Progenitor cell of endocrine pancreas (in vitro differentiated cells): ENCODE measurements at places on chromosomes 16 and 17.

DNA sequence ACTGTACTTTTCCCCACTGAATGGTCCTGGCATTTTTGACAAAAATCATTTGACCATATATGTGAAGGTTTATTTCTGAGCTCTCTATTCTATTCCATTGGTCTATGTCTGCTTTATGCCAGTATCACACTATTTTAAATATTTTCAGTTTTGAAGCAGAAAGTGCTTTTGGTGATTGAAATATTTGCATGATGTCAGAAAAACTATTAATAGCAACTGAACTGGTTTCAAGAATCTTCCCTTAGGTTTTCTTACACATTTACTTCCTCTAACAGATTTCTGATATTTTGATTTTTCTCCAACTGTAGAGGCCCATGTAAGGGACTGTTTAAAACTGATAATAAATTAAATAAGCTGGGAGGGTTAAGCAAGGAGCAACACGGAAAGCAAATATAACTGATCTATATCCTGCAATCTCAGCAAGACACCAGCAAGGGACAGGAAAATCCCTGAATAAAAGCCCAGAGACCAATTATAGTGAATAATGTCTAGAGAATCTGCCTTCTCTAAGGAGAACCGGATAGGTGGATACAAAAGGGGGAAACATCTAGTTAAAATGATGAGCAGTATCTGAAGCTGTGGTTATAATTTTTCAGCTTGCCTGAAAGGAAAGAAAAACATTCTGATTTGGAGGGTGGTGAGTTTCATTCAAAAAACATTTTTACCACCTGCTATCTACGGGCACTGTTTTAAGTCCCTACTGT lies 80.9 kb upstream of the STAC2 start:
- DNase-seq: no peak

- no peak for DNase-seq
These were observed 55.1 kb downstream of the SOX9 start for GRCh38 chr17:72175787-72176515.

- DNase-seq: peak; percentile 88
These were observed at the start of gene CORO7 for GRCh38 chr16:4416200-4417032. Gene CORO7 (minus strand): TSS chr16:4416596. CDS start chr16:4416518, 78 bp downstream.

DNA sequence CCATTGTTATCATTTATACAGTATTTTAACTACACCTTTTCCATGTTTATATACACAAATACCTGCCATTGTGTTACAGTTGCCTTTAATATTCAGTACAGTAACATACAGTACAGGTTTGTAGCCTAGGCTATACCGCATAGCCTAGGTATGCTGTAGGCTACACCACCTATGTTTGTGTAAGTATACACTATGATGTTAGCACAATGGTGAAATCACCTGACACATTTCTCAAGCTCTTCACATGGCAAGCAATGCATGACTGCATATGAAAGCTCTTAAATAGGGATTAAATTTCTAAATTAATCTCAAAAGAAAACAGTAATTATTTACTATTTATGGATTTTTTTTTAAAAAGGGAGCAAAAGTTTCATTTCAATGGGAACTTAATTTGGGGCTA lies 12.0 kb downstream of the LRRC37B start:
- DNase-seq: no peak

GRCh38 chr17:31493656-31494155 lies 102.2 kb downstream of the RAB11FIP4 start:
- no peak for DNase-seq

DNA sequence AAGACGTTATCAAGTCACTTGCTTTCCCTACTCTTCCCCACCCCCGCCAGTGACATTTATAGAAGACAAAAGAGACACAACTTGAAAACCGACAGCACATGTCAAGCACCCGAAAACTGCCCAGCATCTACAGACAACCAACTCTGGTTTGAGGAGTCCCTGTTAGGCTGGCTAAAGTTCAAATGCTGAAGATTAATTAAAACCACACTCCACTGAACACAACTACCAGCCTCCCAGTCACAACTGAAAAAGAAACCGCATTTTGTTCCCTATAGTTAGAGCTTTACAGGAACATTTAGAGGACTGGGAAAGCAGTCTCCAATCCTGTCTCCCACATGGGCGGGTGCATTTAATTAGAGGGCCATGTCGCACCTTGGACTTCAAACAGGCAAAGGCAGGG lies 73.0 kb upstream of the COX10 start:
- DNase-seq: no peak

DNA sequence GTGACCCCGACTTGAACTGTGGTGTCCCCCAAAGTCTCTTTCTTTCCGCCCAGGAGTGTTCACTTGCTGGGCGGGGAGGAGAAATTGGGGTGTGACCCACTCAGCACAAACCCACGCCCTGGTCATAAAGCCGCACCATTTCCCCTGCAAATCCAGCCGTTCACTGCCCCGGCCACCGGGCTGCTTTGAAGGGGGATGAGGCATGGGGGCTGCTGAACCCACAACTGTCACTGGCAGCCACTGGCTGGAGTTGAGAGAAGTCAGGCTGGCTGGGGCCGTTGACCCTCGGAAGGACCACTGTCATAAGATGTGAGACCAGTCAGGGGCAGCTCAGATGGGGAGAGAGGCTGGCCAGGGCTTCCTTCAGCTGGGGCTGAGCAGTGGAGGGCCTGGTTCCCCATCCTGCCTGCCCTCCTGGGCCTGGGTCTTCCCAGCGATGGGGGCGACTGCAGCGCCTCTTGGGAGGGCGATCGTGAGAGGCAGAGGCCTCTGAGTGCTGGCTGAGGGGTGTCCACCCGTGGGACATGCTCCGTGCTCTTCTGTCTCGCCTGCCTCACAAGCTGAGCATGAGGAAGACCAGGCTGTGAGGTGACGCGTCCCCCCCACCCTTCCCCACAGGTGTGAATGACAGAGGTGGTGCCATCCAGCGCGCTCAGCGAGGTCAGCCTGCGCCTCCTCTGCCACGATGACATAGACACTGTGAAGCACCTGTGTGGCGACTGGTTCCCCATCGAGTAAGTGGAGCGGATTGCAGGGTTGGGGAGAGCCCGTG lies 19.5 kb downstream of the C16orf90 start:
- DNase-seq: no peak

DNA sequence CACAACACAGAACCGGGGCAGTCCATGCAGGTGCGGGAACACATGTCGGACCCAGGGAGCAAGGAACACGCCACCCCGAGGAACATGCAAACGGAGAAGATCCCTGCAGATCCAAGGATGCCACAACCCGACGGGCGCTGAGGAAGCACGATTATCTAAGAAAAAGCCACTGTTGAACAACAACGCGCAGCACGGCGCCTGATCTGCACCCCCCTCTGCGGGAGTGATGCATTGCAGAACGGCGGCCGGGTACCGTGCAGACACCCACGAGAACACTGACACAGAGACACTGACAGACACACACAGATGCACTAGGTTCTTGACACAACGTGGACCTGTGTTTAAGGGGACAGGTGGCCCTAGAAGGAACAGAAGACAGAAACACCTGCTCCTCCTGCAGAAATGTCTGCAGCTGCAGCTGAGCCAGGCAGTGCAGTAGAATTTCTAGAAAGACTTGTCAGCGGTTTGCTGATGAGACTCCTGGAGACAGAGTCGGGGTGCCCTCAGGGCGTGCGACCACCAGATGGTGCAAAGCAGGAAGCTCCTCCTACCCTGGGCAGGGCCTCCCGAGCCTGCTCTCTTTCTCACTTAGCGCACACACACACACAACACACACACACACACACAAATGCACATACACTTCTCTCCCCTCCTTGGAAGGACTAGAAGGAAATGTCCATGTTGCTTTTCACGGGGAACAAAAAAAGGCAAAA lies 7.5 kb downstream of the NPTX1 start:
- DNase-seq: no peak

DNA sequence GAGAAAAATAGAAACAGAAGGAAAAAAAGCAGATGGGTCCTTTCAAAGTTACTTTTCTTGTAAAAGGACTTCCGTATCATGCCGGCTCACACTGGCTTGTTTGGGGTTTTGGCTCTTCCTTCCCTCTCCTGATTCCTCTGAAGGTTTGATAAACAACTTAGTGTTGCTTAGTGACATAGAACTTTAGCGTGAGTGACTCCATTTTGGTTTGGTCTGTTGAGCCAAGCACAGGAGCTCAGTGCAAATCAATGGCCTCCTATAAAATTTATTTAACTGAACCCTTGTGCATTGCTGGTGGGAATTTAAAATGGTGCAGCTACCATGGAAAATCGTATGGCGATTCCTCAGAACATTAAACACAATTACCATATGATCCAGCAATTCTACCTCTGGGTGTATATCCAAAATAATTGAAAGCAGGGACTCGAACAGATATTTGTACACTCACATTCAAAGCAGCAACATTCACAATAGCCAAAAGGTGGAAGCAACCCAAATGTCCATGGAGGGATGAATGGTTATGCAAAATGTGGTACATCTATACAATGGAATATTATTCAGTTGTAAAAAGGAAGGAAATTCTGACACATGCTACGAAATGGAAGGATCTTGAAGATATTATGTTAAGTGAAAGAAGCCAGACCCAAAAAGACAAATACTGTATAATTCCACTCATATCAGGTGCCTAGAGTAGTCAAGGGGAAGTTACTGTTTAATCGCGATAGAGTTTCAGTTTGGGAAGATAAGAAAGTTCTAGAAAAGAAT lies 1.1 kb upstream of the TUBG2 start:
- DNase-seq: no peak

GRCh38 chr17:82444284-82444893 lies 6.2 kb downstream of the CYBC1 start:
- no peak for DNase-seq

DNA sequence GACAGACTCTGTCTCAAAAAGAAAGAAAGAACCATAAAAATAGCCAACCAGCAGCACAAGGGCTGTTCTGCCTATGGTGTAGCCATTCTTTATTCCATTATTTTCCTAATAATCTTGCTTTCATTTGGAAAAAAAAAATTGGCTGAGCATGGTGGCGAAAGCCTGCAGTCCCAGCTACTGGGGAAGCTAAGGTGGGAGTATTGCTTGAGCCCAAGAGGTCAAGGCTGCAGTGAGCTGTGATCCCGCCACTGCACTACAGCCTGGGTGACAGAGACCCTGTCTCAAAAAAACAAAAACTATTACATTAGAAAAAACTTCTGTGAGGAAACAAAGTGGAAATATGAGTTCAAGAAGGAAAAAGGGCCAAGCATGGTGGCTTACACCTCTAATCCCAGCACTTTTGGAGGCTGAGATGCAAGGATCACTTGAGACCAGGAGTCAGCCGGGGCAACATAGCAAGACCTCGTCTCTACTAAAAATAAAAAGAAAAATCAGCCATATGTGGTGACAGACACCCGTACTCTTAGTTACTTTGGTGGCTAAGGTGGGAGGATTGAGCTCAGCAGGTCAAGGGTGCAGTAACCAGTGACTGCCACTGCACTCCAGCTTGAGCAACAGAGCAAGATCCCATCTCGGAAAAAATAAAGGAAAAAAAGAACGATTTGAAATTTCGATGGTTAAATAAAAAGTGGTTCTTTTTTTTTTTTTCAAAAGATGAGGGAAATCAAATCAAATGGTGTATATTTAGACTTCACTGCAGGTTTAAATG lies 2.5 kb downstream of the DCAKD start:
- no peak for DNase-seq

DNA sequence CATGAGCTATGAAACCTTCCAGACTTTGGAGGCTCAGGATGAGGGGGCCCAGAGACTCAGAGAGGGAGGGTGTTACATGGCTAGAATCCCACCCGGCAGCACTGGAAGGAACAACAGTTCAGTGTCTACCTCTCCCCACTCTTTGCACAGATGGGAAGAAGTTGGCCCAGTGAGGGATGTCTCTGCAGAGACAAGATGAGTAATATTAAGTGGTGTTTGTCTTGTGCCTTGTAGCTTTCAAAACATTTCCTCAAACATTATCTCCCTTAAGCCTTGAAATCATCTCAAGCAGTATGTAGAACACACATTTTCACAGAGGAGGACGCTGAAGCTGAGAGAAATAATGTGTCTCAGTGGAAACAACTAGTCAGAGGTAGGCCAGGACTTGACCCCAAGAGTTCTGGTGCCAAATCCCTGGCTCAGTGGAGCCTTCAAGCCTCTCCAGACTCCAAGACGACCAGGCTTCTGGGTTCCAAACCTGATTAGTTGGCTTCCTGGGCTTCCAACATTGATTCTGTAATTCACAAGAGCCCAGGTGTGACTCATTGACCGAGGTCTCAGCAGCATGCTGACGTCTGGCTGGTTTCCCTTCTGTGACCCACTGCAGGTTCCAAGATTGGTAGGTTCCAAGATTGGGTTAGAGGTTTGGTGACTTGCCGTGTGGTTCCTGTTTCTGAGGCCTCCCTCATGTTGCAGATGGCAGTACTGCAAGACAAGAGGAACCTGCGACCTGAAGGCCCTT lies 7.4 kb downstream of the RNF112 start:
- no peak for DNase-seq

GRCh38 chr16:65306722-65307121 lies 184.9 kb upstream of the CDH11 start:
- no peak for DNase-seq

GRCh38 chr17:78343187-78343542 lies 16.7 kb downstream of the SOCS3 start:
- DNase-seq: no peak

DNA sequence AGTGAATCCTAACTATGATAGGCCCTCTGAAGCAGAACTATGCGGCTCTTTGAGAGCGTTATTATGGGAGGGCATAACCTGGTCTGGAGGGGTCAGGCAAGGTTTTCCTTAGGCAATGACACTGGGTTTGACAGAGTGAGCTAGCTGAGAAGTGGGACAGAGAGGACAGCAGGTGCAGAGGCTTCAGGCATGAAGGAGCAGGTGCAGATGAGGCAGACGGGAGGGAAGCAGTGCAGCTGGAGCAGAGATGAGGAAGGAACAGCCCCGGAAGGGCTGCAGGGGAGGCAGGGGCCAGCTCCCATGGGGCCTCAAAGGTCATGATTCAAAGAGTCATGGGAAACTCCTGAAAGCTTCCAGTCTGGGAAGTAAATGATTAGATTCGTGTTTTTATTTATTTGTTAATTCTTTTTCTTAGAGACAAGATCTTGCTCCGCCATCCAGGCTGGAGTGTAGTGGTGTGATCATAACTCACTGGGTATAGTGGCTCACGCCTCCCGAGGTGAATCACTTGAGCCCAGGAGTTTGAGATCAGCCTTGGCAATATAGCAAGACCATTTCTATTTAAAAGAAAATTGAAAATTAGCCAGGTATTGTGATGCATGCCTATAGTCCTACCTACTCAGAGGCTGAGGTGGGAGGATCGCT lies 5.4 kb downstream of the MARCHF10 start:
- DNase-seq: no peak

- peak; percentile 75 for DNase-seq
These were observed 21.7 kb downstream of the SLC25A10 start for GRCh38 chr17:81733507-81734404.

- no peak for DNase-seq
These were observed 15.5 kb downstream of the HIC1 start for GRCh38 chr17:2070241-2071023.

DNA sequence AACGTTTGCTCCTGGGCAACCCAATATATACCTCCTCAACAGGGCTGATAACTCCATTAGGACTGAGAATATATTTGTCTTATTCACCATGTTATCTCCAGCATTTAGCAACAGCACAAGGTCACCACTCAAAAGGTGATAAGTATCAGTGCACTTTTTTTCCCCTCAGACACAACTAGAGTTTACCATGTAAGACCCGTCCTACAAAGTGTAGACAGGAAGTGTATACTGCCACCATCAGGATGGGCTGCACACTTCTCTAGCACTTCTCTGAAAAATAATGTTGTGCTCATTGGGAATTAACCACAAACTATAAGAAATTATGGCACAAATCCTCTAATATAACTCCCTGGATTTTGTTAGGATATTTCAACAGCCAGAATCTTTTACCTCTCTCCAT lies 5.7 kb upstream of the VAT1L start:
- no peak for DNase-seq
